ENCODE measurements at places on chromosomes 7 and 10. TPM values are rescaled to one million over a fixed set of nuclear protein-coding genes. Genes with fewer than 3 reads are reported as not detected.
A peak's percentile ranks its signal among the peaks of the same experiment; 100 is the strongest.

GRCh38 chr10:71466330-71466729 is 69.6 kb downstream of the CDH23 start:
- DNase-seq: no peak
- H3K36me3 ChIP-seq: no peaks in the 10 kb centered on the region
- H3K27me3 ChIP-seq: no peaks in the 10 kb centered on the region

- H3K4me1 ChIP-seq: no peaks in the 10 kb centered on the region
- H3K36me3 ChIP-seq: no peaks in the 10 kb centered on the region
- peak; percentile 61 for DNase-seq
- no peak overlapping the region for H3K4me3 ChIP-seq
- no peaks in the 10 kb centered on the region for H3K27me3 ChIP-seq
These were observed 116.0 kb downstream of the NPTX2 start for GRCh38 chr7:98733036-98733435.

GRCh38 chr7:94913391-94913790 is 6.0 kb downstream of the PPP1R9A start:
- H3K27me3 ChIP-seq: peaks cover 30% of the 10 kb centered on the region
- H3K4me1 ChIP-seq: peaks cover 2% of the 10 kb centered on the region
- no peak overlapping the region for H3K27ac ChIP-seq
- H3K36me3 ChIP-seq: no peaks in the 10 kb centered on the region
- no peak for DNase-seq

DNA sequence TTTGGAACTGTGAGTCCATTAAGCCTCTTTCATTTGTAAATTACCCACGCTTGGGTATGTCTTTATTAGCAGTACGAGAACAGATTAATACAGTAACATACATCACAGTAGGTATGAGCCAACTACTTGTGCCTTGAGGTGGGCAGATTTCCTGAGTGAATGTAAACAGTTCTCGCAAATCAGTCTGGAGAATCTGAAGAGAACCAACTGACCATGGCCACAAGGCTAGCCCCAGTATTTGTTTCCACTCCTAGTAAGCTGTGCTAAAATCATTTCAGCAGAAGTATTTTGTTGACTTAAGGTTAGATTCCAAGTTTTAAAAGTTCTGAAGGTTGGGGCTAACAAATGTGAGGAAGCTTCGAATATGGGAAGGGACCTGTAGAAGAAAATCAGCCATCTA is 82.9 kb downstream of the NOD1 start:
- no peak overlapping the region for H3K27ac ChIP-seq
- H3K4me3 ChIP-seq: no peak overlapping the region
- no peaks in the 10 kb centered on the region for H3K36me3 ChIP-seq
- H3K27me3 ChIP-seq: no peaks in the 10 kb centered on the region
- peaks cover 2% of the 10 kb centered on the region for H3K4me1 ChIP-seq

Gene RHBDD2
- 51.7 TPM for total RNA-seq
